ENCODE measurements at places on chromosomes 16 and 17.

GRCh38 chr17:11628374-11628773 is 30.1 kb downstream of the DNAH9 start:
- DNase-seq, result no peak

DNA sequence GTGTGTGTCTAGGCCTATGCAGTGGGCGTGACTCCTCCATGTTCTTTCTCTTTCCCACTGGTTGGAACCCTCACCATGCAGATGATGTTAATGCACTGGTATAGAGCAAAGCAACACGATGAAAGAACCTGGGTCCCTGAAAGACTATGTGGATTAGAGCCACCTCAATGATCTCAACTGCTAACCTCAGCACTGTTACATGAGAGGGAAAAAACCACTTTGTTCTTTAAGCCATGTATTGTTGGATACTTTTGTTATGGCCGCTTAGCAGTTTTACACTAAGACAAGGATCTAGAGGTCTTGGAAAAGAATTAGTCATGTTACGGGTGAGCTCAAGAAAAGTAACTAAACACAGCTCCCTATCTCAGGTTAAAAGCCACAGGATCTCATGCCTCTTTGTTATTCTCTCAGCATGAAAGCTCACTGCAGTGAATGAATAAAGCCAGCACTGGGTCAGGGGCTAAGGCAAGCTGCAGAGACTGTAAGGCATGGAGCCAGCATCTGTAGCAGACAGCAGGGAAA is 56.6 kb upstream of the RBBP6 start:
- DNase-seq, result no peak

DNA sequence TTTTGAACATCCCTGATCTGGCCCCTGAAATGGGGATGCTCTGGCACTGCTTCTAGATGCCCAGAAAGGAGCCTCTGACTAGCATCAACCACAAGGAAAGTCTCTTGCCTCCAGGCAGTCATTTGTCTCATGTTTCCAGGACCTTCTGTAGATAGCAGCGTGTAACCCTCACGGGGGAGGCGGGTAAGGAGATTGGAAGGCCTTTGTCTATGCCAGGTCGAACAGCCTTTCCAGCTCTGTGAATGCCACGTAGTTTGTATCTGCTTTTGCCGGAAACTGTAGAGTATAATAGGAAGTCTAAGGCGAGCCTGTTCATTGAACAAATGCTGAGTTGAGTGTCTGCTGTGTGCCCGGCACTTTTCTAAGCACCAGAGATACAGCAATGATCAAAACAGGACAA is 43.9 kb upstream of the AQP8 start:
- no peak for DNase-seq

DNA sequence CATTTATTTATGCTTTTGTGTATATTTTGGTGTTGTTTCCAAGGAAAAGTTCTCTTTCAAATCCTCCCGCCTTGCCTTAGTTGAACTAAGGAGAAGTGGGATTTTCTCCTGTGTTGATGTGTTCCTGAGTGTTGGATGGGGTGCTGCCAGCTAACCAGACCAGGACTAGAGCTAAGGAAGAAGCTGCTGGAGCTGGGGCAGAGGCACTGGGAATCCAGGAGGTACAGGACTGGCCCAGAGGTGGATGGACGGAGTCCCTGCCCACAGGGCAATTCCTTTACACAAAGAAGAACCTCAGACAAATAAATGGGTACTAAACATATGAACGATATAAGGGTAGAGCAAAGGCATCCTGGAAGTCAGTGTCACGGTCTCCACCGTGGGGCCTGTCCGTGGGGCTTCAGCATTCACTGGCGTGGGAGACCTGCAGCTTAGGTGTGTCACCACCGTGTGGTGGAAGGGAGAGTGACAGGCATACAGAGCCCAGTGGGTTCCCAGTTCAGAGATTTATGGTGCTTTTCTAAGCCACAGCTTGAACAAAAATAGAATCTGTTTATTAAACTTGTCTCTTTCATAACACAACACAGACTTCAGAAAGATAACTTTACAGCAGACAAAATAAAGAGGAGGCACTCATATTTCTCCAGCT is 270.7 kb downstream of the NTN1 start:
- peak; percentile 21 for DNase-seq

GRCh38 chr17:72935984-72936383 is 156.5 kb downstream of the SLC39A11 start:
- DNase-seq, result peak; percentile 86

DNA sequence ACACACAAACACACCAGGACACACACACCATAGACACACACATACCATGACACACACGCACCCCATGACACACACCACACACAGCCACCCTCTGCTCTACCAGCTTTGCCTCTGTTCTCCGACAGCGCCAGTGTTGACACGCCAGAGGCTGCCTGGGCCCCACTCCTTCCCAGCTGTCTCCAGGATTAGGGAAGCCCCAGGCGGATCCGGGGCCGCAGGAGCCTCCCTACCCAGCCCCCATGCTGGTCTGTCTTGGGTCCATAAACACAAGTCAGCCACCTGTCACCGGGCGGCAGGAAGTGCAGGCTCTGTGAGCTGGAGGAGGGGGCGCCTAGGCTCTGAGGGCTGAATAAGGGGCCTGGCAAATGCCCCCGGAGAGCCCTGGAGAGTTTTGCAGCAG is 10.5 kb downstream of the TBC1D16 start:
- DNase-seq, result no peak

GRCh38 chr16:56916571-56917403 is 15.2 kb upstream of the HERPUD1 start:
- DNase-seq, result no peak

DNA sequence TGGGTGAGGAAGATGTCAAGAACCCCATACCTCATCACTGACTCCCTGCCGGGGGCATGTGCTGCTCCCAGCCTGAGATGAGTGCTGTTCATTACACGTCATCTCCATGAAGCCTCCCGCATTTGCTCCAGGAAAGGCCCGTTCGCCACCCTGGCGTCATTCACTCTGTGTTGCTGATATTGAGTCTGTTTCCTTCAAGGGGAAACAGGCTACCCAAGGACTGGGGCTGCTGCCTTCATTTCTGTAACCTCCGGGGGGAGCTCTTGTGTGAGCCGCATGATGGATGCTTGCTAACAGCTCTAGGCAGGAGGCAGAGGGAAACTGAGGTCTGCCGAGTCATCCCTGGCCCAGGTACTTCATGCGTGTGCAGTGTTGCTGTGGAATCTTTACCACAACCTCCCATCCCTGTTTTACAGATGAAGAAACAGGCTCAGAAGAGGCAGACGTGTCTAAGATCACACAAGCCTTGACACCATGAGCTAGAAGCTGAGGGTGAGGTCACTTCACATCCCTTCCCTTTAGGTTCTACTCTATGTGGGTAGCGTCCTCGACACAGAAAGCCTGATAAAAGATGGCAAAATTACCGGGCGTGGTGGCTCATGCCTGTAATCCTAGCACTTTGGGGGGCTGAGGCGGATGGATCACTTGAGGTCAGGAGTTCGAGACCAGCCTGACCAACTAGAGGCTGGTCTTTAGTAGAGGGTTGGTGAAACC is 3.5 kb upstream of the ARMC5 start:
- DNase-seq, result peak; percentile 35

DNA sequence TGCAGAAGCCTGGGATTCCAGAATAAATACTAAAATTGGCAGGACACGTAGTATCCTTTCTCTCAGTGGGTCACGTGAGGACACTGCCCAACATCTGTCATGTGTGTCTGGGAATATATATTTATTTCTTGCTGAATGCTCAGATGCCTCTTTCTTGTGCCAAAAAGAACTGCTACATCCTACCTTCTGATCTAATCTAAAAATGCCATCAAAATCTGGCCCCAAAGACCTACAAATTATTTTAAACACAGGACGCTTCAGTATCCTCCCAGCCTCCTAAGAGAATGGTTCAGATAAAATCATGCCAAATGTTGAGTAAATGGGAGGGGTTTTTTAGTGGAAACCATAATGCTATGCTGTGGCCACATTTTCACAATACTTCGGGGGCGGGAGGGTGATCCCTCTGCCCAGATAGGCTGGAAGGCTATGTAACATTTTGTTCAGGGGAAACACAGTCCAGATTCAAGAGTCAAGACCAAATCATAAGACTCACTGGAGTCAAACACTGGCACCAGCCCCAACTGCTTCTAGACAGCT is 22.9 kb upstream of the CORO6 start:
- DNase-seq, result no peak

All from T47D (cell line).